ENCODE measurements at places on chromosomes 13 and 19.

GRCh38 chr19:55344444-55344843, 4.8 kb downstream of the KMT5C start:
- DNase-seq, result no peak

GRCh38 chr13:80973721-80974120, 632.8 kb upstream of the SPRY2 start:
- DNase-seq, result no peak

DNA sequence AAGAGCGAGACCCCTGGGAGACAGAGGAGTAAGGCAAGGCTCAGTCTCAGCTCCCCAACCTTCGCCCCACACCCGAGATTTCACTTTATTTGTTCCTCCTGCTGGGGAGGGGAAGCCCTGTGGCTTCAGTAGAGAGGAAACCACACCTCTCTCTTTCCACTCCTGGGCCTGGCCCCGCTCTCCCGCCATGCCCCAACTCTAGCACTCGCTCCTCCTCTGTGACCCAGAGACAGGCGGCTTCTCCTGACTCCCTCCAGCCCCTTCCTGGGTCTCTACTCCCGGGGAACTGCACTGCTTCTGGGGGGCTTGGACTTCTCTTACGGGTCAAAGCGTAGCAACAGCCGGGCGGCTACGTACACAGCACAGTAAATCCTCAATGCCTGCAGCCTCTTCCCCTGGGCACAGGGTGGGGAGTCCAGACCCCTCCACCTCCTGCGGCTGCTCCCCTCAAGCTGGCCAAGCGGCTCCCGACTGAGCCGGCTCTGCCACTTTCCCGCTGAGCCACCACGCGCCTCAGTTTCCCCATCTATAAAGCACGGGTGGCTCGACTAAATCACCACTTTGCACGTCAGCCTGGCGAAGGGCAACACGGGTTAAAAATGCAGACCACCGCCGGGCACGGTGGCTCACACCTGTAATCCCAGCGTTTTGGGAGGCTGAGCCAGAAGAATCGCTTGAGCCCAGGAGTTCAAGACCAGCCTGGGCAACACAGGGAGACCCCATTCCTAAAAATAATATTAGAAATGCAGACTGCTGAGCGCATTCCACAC, 1.4 kb downstream of the RNF126 start:
- no peak for DNase-seq

- no peak for DNase-seq
These were observed 1.8 kb downstream of the GADD45B start for GRCh38 chr19:2477732-2478191.

DNA sequence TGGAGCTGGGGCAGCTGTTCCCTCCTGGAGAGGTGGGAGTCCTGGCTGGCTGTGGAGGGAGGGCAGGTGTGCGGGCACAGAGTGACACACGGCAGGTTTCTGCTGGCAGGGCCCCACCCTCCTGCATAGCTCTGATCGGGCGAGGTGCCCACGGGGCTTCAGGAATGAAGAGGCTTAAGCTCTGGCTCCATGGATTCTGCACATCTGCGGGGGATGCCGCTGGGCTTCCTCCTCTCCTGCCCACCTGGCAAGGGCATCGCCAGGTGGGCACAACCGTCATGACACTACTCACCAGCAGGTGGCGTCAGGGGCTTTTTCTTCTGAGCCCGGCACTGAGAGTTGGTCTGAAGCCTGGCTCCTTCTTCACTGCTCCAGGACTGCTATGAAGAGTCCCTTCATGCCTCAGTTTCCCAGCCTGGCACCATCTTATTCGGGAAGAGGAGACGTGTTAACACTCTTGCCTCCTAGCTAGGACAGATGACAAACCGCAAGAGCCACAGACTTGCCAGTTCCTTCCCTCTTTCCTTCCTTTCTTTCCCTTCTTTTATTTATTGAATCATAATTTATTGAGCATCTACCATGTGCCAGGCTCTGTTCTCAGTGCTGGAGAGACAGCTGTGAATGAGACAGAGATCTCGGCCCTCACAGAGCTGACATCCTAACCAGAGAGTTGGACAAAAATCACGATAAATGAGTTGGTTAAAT, 15.2 kb upstream of the PAK4 start:
- DNase-seq, result peak; percentile 43

GRCh38 chr19:18919086-18919899, at the start of the genes COPE and DDX49:
Gene COPE, minus strand, starts transcription at chr19:18919387. Its CDS starts 39 bp downstream, at chr19:18919348.
Gene DDX49, plus strand, starts transcription at chr19:18919715. Its CDS starts 27 bp downstream, at chr19:18919742.
- peak; percentile 97 for DNase-seq

- DNase-seq, result no peak
These were observed 329.7 kb downstream of the NDFIP2 start for GRCh38 chr13:79810669-79811068.

DNA sequence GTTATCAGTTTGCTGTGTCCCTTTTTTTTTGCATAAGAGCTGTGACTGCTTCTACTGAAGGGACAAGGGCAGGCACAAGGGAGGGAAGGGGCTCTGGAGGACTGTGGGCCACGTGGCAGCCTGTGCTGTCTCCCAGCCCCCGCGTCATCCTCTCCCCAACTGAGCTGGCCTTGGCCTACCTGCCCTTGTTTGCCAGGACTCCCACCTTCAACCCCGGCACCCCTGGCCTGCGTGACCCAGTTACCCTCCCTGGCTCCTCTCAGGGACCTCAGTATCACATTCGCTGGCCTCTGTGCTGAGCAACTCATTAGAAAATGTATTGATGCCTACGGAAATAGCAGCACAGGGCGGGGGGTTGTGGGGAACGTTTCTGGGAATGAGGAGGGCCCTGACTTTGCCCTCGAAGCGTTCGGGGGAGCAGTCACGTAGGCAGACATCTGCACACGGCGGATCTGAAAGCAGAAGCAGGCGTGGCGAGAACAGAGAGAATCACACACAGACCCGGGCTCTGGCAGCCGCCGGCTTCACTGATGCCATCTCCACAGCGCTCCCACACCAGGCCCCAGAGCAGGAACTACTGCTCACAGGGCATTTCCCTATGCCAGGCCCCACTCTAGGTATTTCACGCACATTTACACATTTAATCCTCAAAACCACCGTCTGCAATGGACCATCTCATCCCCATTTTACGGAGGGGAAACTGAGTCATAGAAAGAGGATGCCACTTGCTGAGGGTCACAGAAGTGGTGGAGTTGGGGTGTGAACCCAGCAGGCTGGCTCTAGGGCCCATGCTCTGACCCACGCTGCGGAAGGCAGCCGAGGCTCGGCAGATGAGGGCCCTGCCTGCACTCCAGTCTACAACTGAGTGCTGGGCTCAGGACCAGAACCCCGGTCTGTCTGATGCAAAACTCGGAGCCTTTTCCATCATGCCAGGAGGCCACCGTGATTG, 5.7 kb upstream of the ATF5 start:
- DNase-seq, result no peak

GRCh38 chr13:106596275-106596937, 28.5 kb upstream of the ARGLU1 start:
- DNase-seq, result no peak

DNA sequence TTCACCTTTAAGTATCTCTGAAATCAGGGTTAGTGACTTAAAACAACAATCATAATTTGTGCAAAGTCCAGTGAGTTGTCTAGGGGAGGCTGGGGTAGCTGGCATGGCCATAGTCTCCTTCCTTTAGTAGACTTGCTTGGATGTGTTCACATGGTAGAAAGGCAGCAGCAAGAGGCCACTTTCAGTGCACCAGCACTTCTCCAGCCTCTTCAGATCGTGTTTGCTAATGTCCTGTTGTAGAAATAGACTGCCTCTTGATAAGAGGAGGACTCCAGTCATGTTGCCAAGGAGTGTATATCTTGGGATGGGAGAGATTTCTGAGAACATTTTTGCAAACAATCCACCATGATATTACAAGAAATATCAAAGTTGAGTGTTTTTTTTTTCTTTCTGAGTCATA, 22.9 kb downstream of the WDFY2 start:
- no peak for DNase-seq

DNA sequence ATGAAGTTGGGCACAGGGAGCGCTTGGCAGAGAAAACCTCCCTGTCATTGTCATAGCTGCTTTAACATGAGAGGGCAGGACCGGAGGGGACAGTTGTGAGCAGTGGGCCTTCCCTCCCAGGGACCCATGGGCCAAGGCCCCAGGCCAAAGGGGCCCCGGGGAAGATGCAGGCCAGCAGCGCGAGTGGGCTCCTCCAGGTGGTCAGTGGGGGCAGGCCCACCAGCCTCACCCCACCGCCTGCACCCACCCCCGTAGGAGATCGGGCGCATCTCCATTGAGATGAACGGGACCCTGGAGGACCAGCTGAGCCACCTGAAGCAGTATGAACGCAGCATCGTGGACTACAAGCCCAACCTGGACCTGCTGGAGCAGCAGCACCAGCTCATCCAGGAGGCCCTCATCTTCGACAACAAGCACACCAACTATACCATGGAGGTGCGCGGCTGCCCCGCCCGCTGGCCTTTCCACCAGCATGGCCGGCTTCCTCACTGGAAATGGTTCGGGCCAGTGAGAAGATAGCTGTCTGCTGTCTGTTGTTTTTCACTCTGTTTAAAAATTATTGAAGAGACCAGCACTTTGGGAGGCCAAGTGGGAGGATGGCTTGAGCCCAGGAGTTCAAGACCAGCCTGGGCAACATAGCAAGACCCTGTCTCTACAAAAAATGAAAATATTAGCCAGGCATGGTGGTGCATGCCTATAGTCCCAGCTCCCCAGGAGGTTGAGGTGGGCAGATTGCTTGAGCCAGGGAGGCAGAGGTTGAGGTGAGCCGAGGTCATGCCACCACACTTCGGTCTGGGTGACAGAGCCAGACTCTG, 18.6 kb downstream of the CAPN12 start:
- DNase-seq, result no peak

- no peak for DNase-seq
These were observed 9.4 kb downstream of the SCGB2B2 start for GRCh38 chr19:34667349-34668076.

- DNase-seq, result peak; percentile 58
These were observed 10.4 kb upstream of the ZSWIM4 start for GRCh38 chr19:13784731-13785452.

DNA sequence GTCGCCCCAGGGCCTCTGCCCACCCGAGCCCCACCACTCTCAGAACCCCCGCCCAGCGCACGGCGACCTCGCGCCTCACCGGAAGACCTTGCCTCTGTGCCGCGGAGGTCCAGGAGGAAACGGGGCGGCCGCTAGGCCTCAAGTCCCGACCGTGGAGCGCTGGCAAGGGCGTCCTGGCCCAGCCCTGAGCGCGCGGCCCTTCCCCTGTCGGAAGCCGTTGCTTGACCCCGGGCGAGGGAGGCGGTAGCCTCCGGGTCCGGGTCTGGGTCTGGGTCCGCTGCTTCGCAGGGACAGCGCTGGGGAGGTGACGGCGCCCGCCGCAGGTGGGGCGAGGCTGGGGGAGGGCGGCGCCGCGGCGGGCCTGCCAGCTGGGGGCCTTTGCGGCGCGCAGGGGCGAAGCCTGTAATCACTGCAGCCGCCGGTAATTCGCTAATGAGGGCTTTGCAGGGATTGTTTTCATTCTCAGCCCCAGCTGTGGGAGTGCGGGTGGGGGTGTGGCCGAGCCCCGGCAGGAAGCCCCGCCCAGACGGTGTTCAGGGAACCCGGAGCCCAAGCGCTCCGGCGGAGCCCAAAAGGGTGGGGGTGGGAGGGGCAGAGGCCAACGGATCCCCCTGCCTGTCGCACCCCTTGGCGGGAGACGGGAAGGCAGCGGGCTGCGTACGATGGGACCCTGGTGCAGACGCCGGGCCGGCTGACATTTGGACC, 8.6 kb downstream of the C19orf25 start:
- DNase-seq, result peak; percentile 51

DNA sequence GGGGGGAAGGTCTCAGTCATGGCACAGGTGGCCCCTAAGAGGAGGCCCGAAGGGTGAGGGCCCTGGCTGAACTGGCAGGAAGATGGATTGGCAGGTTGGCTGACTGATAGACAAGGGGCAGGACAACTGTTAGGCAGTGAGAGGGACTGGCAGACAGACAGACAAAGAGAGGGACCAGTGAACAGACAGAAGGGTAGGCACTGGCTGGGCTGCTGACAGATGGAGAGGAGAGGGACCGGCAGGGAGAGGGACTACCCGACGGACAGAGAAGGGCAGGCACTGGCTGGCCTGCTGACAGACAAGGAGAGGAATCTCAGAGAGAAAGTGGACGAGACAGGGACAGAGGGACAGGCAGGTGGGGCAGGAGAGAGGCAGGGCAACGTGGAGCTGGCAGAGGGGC, 31.8 kb upstream of the EHD2 start:
- DNase-seq, result no peak

DNA sequence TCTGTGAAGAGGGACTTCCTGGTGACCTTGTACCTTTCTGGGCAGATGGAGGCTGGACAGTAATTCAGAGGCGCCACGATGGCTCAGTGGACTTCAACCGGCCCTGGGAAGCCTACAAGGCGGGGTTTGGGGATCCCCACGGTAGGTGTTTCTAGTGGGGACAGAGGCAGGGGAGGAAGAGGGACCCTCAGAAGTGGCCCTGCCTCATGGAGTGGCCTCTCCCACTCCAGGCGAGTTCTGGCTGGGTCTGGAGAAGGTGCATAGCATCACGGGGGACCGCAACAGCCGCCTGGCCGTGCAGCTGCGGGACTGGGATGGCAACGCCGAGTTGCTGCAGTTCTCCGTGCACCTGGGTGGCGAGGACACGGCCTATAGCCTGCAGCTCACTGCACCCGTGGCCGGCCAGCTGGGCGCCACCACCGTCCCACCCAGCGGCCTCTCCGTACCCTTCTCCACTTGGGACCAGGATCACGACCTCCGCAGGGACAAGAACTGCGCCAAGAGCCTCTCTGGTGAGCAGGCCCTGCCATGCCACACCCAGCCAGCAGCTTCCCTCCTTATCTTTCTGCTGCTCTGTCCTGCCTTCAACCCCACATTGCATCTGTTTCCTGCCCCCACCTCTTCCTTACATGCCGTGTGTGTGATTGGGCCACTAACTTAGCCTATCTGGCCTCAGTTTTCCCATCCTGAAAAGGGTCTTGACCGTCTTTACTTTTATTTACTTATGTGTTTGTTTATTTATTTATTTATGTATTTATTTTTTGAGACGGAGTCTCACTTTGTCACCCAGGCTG, 7.3 kb downstream of the ANGPTL4 start:
- DNase-seq, result no peak

DNA sequence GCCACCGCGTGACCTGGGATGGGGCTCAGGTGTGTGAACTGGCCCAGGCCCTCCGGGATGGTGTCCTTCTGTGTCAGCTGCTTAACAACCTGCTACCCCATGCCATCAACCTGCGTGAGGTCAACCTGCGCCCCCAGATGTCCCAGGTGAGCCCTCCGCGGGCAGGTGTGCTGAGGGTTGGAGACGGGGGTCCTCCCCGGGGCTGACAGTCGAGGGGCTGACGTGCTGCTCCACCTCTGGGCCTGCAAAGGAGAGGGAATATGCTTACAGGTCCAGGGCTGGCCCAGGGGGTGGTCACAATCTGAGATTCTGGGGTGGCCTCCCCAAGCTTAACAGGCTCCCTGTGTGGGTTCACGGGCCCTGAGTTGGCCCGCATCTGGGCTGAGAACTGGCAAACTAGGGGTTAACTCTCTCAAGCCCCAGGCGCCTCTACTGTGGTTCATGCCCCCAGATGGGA, 386 bp downstream of the VAV1 start:
- no peak for DNase-seq

- no peak for DNase-seq
These were observed 110.4 kb upstream of the TSC22D1 start for GRCh38 chr13:44686531-44686934.

All from stimulated activated CD4-positive, alpha-beta T cell treated with anti-CD3 and anti-CD28 coated beads, Interleukin-12 subunit alpha, Interleukin-12 subunit beta, amount 100 ng/mL, for 24 hours (primary cell).